ENCODE measurements at places on chromosomes 11 and 22.

GRCh38 chr11:131964698-131965483 lies 594.5 kb downstream of the NTM start:
- DNase-seq: no peak

DNA sequence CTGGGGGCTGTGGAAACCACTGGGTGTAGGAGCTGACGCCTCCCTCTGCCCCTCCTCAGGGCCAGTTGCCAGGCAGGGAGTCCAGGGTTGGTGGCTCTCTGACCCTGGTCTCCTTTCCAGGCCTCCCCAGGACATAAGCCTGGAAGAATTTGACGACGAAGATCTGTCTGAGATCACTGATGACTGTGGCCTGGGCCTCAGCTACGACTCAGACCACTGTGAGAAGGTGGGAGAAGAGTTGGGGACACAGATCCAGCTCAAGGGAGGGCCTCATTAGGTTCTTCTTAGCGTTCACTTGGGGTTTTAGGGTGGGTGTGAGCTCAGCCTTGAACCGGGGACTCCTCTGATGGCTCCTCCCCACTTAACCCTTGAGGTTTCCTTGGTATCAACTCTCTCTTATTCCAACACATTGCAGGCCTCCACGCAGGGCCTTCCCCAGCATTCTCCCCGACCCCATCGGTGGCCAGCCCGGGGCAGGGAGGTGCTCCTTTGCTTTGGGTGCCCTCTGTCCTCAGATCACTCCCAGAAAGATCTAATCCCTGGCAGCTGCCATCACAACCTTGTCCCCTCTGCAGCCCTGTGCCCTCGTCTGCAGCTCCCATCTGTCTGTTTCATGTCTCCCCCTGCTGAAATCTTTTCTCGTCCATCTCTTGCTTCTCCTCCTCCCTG lies 1.2 kb downstream of the MAPK8IP2 start:
- DNase-seq: no peak

DNA sequence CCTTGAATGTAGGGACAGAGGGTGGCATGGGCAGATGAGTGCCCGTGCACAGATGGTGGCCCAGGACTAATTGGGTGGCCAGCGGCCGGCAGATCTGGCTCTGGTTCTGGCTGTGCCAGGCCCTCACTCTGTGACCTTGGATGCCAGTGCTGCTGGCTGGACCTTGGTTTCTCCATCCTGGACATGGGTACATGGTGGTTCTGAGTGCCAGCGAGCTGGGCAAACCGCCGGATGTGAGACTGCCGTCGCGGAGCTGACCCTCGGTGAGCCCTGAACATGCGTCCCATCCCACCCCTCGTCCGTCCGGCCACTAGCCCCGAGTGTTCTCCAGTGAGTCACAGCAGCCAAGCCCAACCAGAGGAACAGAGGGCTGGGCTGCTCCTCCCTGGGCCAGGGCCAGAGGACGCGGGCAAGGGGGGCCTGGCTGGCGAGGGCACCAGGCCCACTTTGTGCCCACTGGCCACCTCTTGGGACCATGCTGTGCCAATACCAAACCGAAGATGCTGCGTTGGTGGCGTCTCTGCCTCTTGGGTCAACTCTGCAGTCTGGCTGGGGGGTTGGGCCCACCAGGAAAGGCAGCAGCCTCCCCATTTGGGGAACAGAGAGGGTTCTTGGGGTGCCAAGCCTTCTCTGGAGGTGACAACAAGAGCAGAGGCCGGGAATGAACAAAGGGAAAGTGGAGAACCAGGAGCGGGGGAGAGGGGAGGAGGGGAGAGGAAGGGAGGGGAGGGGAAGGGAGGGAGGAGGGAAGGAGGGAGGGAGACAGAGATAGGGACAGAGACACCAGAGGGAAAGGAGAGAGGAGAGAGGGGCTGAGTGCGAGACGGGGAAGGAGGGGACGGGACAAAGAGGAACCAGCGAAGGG lies 10.7 kb downstream of the LSP1 start:
- DNase-seq: no peak

GRCh38 chr11:47257517-47258316 lies at the start of gene NR1H3:
NR1H3 (plus strand) TSS chr11:47257996; CDS start chr11:47259217, 1,221 bp downstream.
- peak; percentile 6 for DNase-seq

- no peak for DNase-seq
These were observed 43.1 kb downstream of the CACNG2 start for GRCh38 chr22:36660510-36660840.

DNA sequence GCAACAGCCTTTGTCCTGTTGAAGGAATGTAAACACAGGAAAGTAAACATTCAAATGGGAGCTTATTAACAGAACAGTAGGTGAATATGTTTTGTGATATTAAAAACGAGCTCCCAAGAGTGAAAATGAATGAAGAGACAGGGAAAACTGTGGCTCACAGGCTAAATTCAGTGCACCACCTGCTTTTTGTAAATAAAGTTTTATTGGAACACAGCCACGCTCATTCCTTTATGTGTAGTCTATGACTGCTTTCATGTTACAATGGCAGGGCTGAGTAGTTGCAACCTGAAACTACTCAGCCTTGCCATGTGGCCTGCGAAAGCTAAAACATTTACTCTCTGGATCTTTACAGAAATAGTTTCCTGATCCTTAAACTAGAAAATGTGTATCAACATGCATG lies 136.9 kb downstream of the MYO18B start:
- DNase-seq: no peak

DNA sequence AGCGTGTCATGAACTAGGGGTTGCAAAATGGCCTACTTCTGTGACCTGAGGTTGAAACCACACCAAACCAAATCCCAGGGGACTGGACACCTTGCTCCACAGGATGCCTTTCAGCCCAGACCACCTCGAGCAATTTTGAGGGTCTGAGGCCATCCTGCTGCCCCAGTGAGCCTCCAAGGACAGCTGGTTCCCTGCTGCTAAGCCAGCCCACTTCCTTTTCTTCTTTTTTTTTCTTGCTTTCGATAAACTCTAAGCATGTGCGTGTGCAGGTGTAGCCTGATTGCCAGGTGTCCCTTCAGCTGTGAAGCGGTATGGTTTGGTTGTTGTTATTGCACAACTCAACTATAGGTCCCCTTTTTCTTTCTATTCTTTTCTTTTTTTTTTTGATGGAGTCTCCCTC lies 2.7 kb downstream of the CRYBB1 start:
- no peak for DNase-seq

DNA sequence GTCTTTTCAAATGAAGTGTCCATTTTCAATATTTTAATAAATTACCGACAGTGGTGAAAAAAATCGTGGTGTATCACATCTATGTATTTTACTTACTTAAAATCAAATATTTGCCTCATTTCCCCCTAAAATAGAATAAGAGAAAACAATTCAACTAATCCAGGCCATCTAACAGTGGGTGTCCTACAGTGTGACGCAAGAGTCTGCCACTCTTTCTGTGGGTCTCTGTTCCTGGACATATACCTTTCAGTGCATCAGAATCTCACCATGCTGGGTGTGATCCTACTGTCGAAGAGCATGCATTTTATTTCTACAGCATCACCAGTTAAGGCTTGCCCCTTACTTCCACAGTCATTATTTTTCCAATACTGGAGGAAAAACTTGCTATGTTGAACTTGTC lies 111.2 kb downstream of the CD44 start:
- no peak for DNase-seq

DNA sequence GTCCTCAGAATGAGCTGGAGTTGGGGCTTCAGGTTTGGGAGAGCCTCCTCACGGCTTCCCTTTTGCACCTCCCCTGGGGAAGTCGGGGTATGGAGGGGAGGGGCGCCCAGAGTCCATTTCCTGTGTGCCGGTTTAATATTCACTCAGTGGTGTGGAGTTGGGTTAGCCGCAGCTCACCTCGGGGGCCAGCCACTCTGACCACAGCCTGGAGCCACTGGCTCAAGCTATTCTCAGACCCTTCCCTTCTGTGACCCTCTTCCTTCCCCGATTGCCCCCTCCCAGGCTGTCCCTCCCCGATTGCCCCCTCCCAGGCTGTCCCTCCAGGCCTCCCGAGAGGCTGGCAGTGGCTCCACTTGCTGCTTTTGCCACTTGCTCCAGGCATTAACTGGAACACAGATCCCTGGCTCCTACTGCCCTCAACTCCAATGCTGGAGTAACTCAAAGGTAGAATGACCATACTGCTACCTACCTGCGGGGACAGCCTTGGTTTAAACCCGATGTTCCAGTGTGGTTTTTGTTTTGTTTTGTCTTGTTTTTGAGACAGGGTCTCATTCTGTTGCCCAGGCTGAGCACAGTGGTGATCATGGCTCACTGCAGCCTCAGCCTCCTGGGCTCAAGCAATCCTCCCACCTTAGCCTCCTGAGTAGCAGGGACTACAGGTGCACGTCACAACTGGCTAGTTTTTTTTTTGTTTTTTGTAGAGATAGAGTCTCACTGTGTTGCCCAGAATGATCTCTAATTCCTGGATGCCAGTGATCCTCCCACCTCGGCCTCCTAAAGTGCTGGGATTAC lies 29.3 kb downstream of the RPUSD4 start:
- no peak for DNase-seq

DNA sequence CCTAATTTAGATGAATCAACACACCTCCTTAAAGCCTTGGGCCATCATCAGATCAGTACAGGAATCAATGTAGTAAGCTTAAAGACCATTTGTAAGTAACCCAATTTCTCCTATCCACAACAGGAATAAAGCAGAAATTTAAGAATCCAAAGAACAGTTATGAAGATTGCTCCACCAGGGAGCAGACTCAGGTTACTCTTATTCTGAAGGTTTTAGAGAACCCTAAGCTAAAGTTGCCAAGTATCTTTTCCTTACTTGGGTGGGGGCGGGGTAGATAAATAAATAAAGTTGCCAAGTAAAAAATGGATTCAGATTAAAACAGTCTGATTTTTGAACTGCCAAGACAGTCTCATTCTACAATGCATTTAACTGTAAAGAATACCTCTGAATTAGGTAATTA lies 18.1 kb downstream of the CKAP5 start:
- no peak for DNase-seq

DNA sequence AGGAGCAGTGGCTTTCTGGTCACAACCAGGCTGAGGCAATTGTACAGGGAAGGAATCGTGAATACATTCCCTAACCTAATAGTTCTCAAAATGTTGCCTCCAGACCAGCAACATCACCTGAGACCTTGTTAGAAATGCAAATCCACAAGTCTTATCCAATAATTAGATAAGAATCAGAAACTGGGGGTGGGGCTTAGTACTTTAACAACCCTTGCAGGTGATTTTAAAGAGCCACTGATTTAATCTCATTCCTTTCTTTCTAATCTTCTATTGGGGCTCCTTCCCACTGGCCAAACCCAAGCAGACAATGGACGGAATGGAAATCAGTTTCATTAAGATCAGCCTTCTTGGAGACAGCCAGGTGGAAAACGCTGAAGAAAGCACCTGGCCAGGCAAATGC lies 142.4 kb upstream of the DDI1 start:
- DNase-seq: no peak

DNA sequence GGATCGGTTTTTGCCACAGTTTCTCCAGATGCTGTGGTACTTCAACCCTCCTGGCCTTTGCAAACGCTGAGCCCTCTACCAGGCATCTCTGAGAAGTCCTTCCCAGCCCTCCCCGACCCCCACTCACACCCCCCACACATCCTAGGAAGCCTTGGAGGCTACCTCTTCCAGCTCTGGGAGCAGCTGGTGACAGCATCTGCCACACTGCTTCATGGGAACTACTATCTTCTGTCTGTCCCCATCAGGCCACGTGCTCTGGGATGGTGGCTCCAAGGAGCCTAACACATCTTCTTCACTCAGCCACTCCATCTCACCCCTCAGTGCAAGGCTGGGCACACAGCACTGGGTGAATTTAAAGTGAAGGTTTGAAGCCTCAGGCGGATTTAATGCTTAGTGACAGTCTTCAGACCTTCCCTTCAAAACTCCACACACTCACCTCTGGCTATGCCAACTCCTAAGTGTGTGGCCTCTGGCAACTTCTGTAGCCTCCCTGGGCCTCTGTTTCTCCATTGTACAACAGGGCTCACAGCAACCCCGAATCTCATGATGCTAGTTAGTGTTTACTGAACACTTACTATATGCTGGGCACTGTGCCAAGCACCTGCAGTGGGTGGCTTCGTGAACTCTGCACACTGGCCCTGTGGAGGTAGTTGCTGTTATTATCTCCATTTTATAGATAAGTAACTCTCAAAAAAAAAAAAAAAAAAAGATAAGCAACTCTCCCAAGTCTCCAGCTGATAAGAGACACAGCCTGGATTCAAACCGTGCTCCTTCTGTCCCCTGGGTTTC lies 7.3 kb upstream of the TP53I11 start:
- no peak for DNase-seq

- DNase-seq: no peak
These were observed 74.7 kb downstream of the ADAMTS15 start for GRCh38 chr11:130523166-130523565.

DNA sequence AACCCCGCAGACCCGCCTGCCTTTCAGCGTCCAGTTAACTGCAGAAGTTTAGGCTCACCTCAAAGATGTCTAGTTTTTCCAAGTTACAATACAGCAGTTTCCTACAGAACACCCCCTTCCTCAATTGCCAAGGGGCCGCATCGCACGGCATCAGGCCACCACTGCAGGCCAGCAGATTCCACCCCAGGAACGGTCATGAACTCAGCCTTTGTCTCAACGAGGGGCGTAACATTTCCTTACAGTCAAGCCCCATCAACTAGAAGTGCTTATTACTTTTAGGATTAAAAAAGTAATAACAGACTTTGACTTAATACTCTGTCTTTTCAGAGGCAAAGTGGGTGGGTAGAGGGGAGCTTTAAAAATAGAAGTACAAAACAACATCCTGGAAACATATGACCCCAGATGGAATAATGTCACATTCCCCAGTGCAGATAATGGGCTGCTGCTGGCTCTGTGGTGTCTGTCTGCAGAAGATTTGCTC lies 36.3 kb downstream of the PPP2R1B start:
- no peak for DNase-seq

DNA sequence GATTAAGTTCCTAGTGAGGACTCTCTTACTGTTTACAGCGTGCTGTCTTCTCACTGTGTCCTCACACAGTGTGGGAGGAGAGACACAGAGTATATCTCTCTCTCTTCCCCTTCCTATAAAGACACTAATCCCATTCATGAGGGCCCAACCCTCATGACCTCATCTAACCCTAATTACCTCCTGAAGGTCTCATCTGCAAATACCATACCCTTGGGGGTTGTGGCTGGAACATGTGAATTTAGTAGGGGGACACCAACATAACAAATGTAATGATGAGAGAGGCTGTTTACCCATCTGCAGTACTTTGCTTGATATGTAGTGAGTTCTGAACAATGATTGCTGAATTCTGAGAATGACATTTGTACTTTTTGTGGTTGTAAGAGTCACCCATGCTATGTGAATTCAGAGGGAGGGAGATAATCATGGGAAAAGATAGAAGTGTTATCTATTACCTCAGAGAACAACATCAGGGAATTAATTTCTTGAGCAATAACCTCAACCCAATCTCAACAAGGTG lies 4.9 kb upstream of the OR52W1 start:
- DNase-seq: no peak

- DNase-seq: no peak
These were observed 43.2 kb downstream of the LMO1 start for GRCh38 chr11:8220261-8221045.

- no peak for DNase-seq
These were observed 25.7 kb upstream of the TMPRSS4 start for GRCh38 chr11:118051136-118051610.

- DNase-seq: no peak
These were observed 9.0 kb downstream of the TNNT3 start for GRCh38 chr11:1928470-1928890.
